ENCODE measurements at places on chromosomes 5 and 9.

DNA sequence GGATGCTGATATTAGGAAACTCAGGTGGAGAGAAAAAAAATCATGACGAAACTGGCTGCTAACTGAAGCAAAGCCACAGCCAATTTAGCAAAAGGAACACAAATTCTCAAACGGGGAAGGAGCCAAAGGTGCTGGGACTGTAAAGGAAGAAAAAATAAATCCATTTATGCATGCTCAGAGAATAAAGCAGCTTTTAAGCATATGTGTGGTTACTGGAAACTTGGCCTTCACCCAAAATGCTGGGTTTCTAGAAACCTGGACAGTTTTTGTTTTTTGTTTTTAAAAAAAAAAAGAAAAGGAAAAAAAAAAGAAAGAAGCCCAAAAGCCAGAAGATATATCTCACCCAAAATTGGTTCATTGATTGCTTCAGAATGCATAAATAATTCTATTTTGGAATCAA is 8.0 kb downstream of the WHRN start:
- peaks cover 2% of the 10 kb centered on the region for H3K36me3 ChIP-seq
- H3K4me1 ChIP-seq: peaks cover 21% of the 10 kb centered on the region
- H3K27ac ChIP-seq: peak overlapping the region; percentile 77
- no peak for DNase-seq
- H3K27me3 ChIP-seq: peaks cover 8% of the 10 kb centered on the region

- no peaks in the 10 kb centered on the region for H3K4me1 ChIP-seq
- no peak overlapping the region for H3K4me3 ChIP-seq
- H3K27ac ChIP-seq: no peak overlapping the region
- H3K27me3 ChIP-seq: peaks cover 37% of the 10 kb centered on the region
These were observed 25.2 kb upstream of the COL27A1 start for GRCh38 chr9:114130141-114130540.

- no peak overlapping the region for H3K27ac ChIP-seq
- peaks cover 3% of the 10 kb centered on the region for H3K4me1 ChIP-seq
- H3K27me3 ChIP-seq: peaks cover 6% of the 10 kb centered on the region
- H3K4me3 ChIP-seq: no peak overlapping the region
- no peak for DNase-seq
These were observed 106.7 kb downstream of the SLF1 start for GRCh38 chr5:94725142-94725541.

GRCh38 chr5:141172381-141173204 is at the start of gene PCDHB7:
PCDHB7 (plus strand) TSS chr5:141172644; CDS start chr5:141172836, 192 bp downstream.
- H3K27me3 ChIP-seq: peaks cover 35% of the 10 kb centered on the region
- no peak for DNase-seq
- H3K27ac ChIP-seq: no peak within 1 kb of the TSS
- H3K4me3 ChIP-seq: no peak within 1 kb of the TSS

DNA sequence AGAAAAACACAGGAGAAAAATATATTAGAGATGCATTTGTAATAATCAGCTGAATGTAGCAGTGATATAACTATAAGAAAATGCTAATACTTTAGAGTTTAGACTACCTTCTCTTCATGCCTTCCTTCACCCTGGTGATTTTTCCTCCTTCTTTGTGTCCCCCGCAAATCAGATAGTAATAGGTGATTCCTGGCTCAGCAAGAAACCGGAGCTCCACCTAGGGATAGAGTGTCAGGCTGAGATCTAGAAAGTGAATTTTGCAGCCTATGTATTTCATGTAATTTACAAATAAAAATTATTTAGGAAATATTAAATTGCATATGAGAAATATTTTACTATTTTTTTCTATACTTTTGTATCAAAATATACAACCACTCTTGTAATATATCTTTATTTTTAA is 109.8 kb upstream of the ST8SIA4 start:
- H3K36me3 ChIP-seq: no peaks in the 10 kb centered on the region
- no peaks in the 10 kb centered on the region for H3K27me3 ChIP-seq
- H3K4me1 ChIP-seq: peaks cover 2% of the 10 kb centered on the region
- no peak overlapping the region for H3K27ac ChIP-seq
- DNase-seq: no peak

- H3K4me3 ChIP-seq: peak overlapping the region; percentile 81
- no peak for DNase-seq
- no peaks in the 10 kb centered on the region for H3K36me3 ChIP-seq
- peaks cover 10% of the 10 kb centered on the region for H3K4me1 ChIP-seq
- H3K27me3 ChIP-seq: peaks cover 22% of the 10 kb centered on the region
These were observed 882 bp downstream of the CERCAM start for GRCh38 chr9:128421482-128421996.

- no peak for DNase-seq
- peak overlapping the region; percentile 96 for H3K4me3 ChIP-seq
- peaks cover 58% of the 10 kb centered on the region for H3K4me1 ChIP-seq
- H3K27me3 ChIP-seq: no peaks in the 10 kb centered on the region
- peak overlapping the region; percentile 89 for H3K27ac ChIP-seq
These were observed 47.8 kb upstream of the TGFBR1 start for GRCh38 chr9:99056886-99057664.

GRCh38 chr9:21432672-21433425 is 7.4 kb upstream of the IFNA1 start:
- no peaks in the 10 kb centered on the region for H3K36me3 ChIP-seq
- H3K4me1 ChIP-seq: no peaks in the 10 kb centered on the region
- DNase-seq: no peak
- H3K27me3 ChIP-seq: peaks cover 58% of the 10 kb centered on the region
- no peak overlapping the region for H3K4me3 ChIP-seq

GRCh38 chr9:29214690-29215253 is 1641.5 kb upstream of the C9orf72 start:
- H3K4me3 ChIP-seq: peak overlapping the region; percentile 5
- no peak overlapping the region for H3K27ac ChIP-seq
- peaks cover 3% of the 10 kb centered on the region for H3K36me3 ChIP-seq

DNA sequence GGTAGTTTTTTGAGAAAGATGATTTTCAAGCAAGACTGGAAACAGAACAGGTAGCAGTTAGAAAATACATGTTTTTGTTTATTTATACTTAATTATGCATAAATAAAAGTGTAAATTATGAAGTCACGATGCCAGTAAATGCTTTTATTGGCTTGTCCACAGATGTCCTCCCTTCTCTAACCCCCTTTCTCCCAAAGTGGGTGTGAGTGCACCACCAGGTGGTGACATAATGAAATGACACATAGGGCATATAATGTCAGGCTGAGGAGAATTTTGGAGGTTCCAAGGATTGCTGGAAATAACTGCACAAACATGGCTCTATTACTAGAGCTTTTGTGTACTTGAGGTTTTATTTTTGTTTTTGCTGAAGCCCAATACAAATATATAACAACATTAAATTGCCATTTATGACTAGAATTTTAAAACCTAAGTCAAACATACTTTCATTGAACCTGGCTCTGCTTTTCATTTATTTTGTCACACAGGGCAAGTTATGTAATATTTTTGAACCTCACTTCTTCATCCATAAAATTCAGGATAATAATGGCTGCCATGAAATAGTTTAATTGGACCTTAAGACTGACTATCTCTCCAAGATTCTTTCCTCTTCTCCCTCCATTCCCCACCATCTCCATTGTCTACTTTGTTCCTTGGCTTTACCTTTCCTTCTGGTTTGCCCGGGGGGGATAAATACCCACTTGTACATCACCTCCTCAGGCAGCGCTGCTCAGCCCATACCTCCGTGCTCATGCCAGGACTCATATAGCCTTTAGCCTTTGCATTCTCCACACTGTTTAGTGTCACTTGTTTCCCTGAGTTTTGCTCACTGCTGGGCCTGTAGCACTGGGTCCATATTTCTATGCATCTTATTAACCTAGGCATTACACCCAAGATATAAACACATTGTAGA is 168.8 kb downstream of the PDE4D start:
- H3K27ac ChIP-seq: no peak overlapping the region
- H3K4me3 ChIP-seq: no peak overlapping the region
- H3K27me3 ChIP-seq: peaks cover 8% of the 10 kb centered on the region
- H3K4me1 ChIP-seq: no peaks in the 10 kb centered on the region
- DNase-seq: no peak
- no peaks in the 10 kb centered on the region for H3K36me3 ChIP-seq

- peaks cover 19% of the 10 kb centered on the region for H3K27me3 ChIP-seq
- H3K4me3 ChIP-seq: no peak overlapping the region
- DNase-seq: peak; percentile 41
- peak overlapping the region; percentile 82 for H3K27ac ChIP-seq
These were observed 113.0 kb downstream of the GAPVD1 start for GRCh38 chr9:125374443-125375309.

GRCh38 chr9:94778013-94778412 is 51.5 kb downstream of the AOPEP start:
- H3K27ac ChIP-seq: no peak overlapping the region
- H3K27me3 ChIP-seq: no peaks in the 10 kb centered on the region
- no peaks in the 10 kb centered on the region for H3K36me3 ChIP-seq

GRCh38 chr9:5764130-5764868 is 68.6 kb downstream of the ERMP1 start:
- H3K36me3 ChIP-seq: peaks cover 24% of the 10 kb centered on the region
- peaks cover 18% of the 10 kb centered on the region for H3K4me1 ChIP-seq
- no peak overlapping the region for H3K27ac ChIP-seq
- H3K4me3 ChIP-seq: no peak overlapping the region
- DNase-seq: no peak
- H3K27me3 ChIP-seq: no peaks in the 10 kb centered on the region

DNA sequence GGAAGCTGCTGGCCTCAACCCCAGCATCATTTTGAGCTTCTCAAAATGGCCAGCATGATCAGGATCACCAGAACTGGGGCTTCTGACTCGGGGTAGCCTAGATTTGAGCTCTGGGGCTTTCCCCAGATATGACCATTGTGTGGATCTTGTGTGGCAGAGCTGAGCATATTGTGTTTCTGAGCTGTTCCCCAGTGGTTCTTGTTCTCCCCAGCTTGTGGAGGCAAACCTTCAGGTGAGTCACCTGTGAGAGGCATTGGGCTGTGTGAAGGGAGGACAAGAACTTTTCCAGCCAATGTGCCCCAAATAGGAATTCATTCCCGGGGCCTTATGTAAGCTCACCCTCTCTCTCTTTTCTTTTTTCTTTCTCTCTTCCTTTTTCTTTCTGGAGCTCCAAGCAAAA is 80.7 kb upstream of the PITX1 start:
- DNase-seq: no peak
- H3K27me3 ChIP-seq: peaks cover 26% of the 10 kb centered on the region
- H3K4me3 ChIP-seq: no peak overlapping the region

- DNase-seq: no peak
- peak overlapping the region; percentile 64 for H3K27ac ChIP-seq
- peaks cover 32% of the 10 kb centered on the region for H3K4me1 ChIP-seq
- peaks cover 5% of the 10 kb centered on the region for H3K36me3 ChIP-seq
- H3K4me3 ChIP-seq: no peak overlapping the region
These were observed 72.2 kb downstream of the MED27 start for GRCh38 chr9:132007371-132008025.

GRCh38 chr9:120970244-120970643 is 43.6 kb upstream of the TRAF1 start:
- H3K4me1 ChIP-seq: peaks cover 11% of the 10 kb centered on the region
- no peak overlapping the region for H3K4me3 ChIP-seq

GRCh38 chr5:172659909-172660628 is 19.0 kb downstream of the NEURL1B start:
- H3K27me3 ChIP-seq: no peaks in the 10 kb centered on the region
- H3K36me3 ChIP-seq: peaks cover 2% of the 10 kb centered on the region
- no peak overlapping the region for H3K4me3 ChIP-seq
- no peak overlapping the region for H3K27ac ChIP-seq

Measured in T-helper 17 cell (primary cell).